HAP-1 (cell line): ENCODE measurements at places on chromosomes 13 and 19.

GRCh38 chr13:92297971-92298942, 899.8 kb downstream of the GPC5 start:
- DNase-seq = no peak

DNA sequence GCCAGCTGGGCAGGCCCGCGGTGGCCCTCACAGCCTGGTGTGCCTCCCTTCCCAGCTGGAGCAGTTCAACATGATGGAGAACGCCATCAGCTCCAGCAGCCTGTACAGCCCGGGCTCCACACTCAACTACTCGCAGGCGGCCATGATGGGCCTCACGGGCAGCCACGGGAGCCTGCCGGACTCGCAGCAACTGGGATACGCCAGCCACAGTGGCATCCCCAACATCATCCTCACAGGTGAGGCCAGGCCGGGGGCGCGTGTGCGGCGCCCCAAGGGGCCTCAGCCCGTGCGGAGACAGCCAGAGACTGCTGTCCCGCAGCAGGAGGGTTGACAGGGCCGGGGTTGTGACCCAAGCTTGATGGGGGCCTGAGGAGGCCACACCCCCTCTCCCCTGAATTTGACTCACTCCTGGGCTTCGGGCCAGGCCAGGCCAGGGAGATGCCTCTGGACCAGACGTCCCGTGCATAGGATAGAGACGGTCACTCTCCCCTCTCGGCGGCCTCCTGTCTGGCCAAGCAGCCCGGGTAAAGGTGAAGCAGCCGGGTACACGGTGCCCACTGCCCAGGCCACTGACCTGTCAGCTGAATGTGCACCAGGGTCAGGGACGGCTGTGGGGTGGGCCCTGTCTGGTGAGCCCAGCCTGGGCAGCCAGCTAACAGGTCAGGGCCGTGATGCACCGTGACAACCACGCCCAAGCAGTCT, 15.4 kb downstream of the COMP start:
- DNase-seq = no peak

GRCh38 chr13:52793515-52794061, 54.0 kb upstream of the CNMD start:
- no peak for DNase-seq

GRCh38 chr13:42864952-42865767, 83.8 kb downstream of the FAM216B start:
- DNase-seq = no peak

GRCh38 chr19:13260883-13261653, 110.9 kb downstream of the IER2 start:
- DNase-seq = no peak

- no peak for DNase-seq
Measured at GRCh38 chr19:38702278-38702677, 42.0 kb downstream of the CAPN12 start.

GRCh38 chr13:110282316-110282841, 24.6 kb downstream of the COL4A1 start:
- no peak for DNase-seq
